GF-D8 (cell line): ENCODE measurements at places on chromosomes 6 and 20.

GRCh38 chr6:160303806-160304205 lies 44.4 kb upstream of the SLC22A3 start:
- no peak for DNase-seq

GRCh38 chr20:5401277-5401875 lies 84.6 kb upstream of the PROKR2 start:
- no peak for DNase-seq

- no peak for DNase-seq
These were observed 157.5 kb downstream of the BMP7 start for GRCh38 chr20:57108742-57109570.

- no peak for DNase-seq
These were observed 293.7 kb downstream of the RNF144B start for GRCh38 chr6:18680842-18681241.

- DNase-seq, result no peak
These were observed 273.0 kb downstream of the PKHD1 start for GRCh38 chr6:51814418-51814817.

DNA sequence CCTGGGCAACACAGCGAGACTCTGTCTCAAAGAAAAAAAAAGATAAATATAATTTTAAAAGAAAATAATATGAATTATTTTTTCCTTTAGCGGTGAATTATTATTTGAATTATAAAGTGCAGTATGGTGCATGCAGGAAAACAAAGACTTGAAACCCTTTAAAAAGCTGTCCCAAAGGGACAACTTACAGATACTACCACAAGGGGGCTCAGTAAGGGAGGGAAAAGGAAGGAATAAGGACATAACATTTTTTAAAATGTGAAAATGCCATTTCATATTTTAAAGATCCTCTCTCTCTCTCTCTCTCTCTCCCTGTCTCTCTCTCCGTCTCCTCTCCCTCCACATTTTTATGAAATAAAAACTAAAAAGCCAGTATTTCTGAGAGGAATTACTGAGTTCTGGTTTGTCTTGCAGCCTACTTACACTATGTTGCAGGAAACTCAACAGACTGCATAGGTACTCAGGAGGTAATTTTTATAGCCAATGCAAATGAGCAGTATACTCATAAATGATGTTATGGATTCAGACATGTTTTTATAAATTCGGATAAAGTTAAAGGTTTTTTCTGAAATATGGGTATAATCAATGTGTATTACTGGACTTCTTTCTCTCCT lies 455.0 kb upstream of the GJE1 start:
- DNase-seq, result no peak

- no peak for DNase-seq
These were observed 267.6 kb upstream of the SUPT3H start for GRCh38 chr6:45645302-45645701.

DNA sequence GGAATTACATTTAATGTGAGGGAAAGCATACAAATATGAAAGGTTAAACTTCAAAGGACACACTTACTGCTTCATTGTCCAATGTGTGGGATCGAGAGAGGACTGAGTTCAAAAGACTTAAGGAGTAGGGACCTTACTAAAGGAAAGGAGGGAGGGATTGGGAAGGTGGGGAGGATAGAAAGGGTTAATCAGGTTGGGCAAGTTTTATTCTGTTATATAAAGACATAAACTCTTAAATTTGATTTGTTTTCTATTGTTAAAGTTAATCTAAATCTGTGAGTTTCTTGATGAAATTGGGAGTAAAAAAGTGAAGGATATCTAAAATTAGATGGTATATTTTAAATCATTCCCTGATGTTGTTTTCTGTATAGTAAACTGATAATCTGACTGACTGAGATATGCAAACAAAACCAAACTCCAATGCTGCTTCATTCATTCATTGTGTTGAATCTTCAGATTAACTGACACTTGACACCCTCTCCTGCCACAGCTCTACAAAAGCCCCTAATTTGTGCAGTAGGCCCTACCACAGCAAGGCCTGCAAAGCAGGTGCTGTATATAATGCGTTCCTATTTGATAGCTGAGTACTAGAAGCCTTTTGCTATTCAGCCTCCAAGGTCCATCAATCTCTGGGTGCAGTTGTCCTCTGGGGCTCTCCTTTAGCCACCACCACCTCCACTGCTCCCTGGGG lies 1.3 kb upstream of the UBE2J1 start:
- peak; percentile 12 for DNase-seq

GRCh38 chr6:122833021-122833491 lies 44.0 kb downstream of the SMPDL3A start:
- no peak for DNase-seq

GRCh38 chr6:11615214-11615602 lies 77.7 kb downstream of the TMEM170B start:
- DNase-seq, result no peak

DNA sequence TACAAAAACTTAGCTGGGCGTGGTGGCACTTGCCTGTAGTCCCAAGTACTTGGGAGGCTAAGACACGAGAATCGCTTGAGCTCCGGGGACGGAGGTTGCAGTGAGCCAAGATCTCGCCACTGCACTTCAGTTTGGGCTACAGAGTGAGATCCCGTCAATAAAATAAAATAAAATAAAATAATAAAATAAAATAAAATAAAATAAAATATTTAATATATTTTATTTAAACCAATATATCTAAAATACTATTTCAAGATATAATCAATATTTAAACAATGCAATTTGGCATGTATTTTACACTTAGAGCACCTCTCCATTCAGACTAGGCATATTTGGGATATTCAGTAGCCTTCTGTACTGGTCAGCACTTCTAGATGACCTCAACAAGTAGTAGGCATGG lies 142.1 kb downstream of the FOXA2 start:
- no peak for DNase-seq

- no peak for DNase-seq
These were observed 204.4 kb downstream of the EYA2 start for GRCh38 chr20:47099093-47099492.

DNA sequence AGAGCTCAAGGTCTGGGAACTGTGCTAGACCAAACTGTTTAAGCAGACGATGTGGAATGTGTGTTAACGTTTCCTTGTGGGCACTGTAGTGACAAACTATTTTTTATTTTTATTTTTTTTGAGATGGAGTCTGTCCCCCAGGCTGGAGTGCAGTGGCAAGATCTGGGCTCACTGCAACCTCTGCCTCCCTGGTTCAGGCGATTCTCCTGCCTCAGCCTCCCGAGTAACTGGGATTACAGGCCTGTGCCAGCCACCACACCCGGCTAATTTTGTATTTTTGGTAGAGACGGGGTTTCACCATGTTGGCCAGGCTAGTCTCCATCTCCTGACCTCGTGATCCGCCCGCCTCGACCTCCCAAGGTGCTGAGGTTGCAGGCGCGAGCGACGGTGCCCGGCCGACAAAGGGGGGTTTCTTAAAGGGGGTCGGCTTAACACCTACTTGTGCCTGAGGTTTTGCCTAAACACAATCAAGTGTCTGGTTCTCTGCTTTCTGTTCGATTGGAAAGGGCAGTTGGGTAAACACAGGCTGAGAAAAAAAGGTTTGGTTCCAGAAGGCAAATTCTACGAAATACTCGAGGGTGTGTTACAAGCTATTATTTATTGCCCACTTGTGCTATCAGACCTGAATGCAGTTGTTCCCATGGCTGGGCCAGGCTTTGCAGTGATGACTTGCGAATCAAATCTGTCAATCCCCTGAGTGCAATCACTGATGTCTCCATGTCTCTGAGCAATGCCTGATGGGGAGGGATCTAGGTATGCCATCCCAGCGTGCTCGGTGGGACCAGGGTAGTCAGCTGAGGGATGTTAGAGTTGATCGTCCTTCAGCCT lies 1.3 kb downstream of the NOP56 start:
- no peak for DNase-seq

DNA sequence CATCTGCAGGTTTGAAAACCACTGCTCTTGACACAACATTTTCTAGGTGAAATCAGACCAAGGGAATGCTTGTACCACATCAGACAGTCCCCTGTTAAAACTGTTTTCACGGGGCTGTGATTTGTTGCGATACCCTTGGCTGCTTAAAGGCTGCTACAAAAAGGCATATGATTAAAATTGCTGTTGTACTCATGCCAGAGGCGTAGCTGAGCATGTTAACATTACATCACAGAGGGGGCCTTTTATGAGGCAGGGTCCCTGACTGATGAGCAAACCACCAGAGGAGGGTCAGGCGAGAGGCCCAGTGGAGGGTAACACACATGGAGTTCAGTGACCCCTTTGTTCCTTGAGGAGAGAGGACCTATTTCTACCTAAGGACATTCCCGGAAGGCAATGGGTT lies 70.4 kb upstream of the CDYL start:
- no peak for DNase-seq

GRCh38 chr20:63128956-63129355 lies 87.0 kb downstream of the YTHDF1 start:
- DNase-seq, result no peak
